ENCODE measurements at places on chromosomes 13 and 19. TPM values are rescaled to one million over a fixed set of nuclear protein-coding genes. Genes with fewer than 3 reads are reported as not detected.

GRCh38 chr19:50725218-50725910 lies 2.2 kb downstream of the CLEC11A start:
- DNase-seq = no peak

Gene LRRC25
- polyA plus RNA-seq = not detected

DNA sequence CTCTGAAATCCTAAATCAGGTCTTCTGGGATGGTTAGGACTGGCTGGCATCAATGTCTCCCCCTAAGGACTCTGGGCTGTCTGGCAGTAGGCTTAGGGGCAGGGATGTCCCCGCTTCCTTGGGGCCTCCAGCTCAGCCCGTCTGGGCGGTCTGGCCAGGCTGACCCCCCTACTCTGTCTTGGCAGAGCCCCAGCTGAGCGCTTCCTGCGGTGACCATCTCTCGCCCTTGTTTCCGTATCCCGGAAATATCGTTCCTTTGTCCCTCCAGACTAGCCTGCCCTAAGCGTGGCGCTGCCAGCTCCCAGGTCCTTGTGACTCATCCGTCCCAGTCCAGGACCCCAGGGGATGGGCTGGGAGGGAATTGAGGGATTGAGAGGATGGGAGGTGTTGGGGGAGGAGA lies 11.3 kb downstream of the GTPBP3 start:
- DNase-seq = peak; percentile 11

- DNase-seq = no peak
Measured at GRCh38 chr13:106337096-106337850, 198.2 kb downstream of the EFNB2 start.

GRCh38 chr19:32677657-32678056 lies 2.0 kb downstream of the RGS9BP start:
- no peak for DNase-seq

All from mammary epithelial cell (primary cell).